ENCODE measurements at places on chromosomes 3 and 15.

DNA sequence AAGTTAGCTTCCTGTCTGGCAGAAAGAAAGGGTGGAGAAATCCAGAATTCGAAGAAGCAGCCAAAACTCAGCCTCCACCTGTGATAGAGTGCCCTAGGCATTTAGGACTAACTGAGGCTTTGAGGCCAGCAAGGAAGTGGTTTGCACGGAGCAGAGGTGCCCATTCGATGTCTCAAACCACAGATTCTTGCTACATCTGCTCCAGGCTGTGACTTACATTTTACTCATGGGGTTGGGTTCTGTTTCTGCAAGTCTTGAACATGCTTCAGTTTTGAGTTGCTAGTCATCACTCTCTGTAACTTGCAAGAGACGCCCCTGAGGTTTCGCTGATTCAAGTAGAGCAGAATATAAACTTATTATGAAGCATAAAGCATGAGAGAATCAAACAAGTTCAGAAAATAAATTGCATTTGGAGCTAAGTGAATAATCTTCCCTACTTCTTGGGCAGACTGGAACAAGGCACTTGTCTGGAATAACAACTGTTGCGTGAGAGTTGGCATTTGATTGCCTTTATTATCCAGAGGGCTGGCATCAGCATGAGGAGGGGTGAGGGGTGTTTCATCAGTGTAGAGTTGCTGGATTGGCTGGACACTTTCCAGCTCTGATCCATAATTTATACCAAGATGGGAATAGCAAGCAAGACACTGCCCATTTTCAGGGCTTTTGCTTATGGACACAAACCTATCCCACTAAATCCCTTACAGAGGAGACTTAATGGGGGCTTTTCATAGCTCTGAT, 256.5 kb downstream of the AGBL1 start:
- no peak for DNase-seq

- DNase-seq, result no peak
Observed at GRCh38 chr3:25306066-25306465, 122.0 kb upstream of the RARB start.

DNA sequence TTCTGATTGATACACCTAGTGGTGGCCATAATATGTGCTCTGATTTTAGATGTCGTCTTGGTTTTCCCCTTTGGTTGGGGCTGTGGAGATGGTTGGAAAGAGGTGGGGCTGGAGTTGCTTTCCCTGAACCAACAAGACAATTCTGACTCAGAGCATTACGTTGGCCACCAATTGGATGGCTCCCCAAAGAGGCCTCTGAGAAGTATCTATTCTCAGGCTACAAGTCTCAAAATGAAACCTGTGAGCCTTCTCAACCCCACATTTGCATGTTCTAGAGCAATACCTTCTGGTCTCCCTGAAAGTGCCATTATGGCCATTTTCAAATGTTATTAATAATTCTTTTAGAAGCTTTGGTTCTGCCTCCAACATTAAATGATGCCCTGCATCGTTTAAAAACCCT, 188.4 kb upstream of the WNT5A start:
- DNase-seq, result no peak

GRCh38 chr3:11536132-11536935, 107.4 kb downstream of the VGLL4 start:
- no peak for DNase-seq

DNA sequence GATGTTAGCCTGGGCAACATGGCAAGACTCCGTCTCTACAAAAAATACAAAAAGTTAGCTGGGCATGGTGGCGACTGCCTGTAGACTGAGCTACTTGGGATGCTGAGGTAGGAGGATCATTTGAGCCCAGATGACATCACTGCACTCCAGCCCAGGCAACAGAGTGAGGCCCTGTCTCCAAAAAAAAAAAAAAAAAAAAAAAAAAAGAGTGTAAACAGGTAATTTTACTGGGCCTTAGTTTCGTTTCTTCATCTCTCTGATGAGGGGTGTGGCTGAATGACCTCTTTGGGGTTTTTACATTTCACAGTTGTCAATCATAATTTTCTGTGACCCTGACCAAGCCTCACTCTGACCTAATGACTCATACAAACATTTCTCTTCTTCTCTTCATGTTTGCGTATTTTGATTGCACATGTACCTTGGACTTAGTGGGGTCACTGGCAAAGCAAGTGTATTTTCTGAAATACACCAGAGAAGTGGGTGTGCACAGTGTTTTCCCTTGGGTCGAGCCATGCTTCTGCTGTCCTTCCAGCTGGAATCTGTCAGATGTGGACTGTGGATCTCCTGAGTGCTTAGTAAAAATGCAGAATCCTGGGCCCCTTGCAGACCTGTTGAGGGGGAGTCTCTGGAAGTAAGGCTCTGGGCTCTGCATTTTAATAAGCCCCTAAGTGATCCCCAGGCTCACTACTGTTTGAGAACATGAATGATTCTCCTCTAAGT, 140.5 kb downstream of the FNDC3B start:
- DNase-seq, result no peak

- DNase-seq, result no peak
Observed at GRCh38 chr3:131688370-131688769, 185.6 kb upstream of the MRPL3 start.

DNA sequence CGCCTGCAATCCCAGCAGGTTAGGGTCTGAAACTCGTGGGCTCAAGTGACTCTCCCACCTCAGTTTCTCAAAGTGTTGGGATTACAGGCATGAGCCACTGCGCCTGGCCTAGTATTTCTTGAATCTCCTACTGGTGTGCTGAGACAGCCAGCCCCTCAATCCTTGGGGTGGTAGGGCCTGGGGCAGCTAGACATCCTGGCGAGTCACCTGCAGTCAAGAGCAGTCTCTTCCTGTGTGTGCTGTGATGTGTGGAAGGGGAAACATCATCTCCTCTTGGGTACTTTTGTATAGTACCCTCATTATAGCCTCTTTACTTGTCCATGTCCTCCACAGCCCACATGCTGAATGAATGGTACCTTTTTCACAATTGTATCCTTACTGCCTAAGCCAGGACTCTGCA, 4.9 kb upstream of the HEXA start:
- no peak for DNase-seq

GRCh38 chr15:61613729-61614128, 384.6 kb upstream of the RORA start:
- no peak for DNase-seq

- DNase-seq, result no peak
Observed at GRCh38 chr3:53354945-53355498, 7.7 kb upstream of the DCP1A start.
